ENCODE measurements at places on chromosomes 1 and 21. TPM values are rescaled to one million over a fixed set of nuclear protein-coding genes. Genes with fewer than 3 reads are reported as not detected.

The CADM3 gene
- total RNA-seq: not detected

The VWA1 gene
- 96.3 TPM for total RNA-seq

The LRRC3 gene
- total RNA-seq: 0.60 TPM

The EVI5 gene
- total RNA-seq: 8.2 TPM

The SEC16B gene
- total RNA-seq: 0.42 TPM

The RYR2 gene
- not detected for total RNA-seq

The OLIG2 gene
- total RNA-seq: not detected

The NCF2 gene
- total RNA-seq: 34.7 TPM

The LCE6A gene
- not detected for total RNA-seq

The STRIP1 gene
- 24.3 TPM for total RNA-seq

The AIRE gene
- total RNA-seq: not detected

The PTPN7 gene
- not detected for total RNA-seq

The APCS gene
- total RNA-seq: not detected

The FAAH gene
- total RNA-seq: 20.8 TPM

The NPHS2 gene
- not detected for total RNA-seq

The CFAP74 gene
- total RNA-seq: not detected

The ZNF683 gene
- total RNA-seq: not detected

The IQCC gene
- 3.5 TPM for total RNA-seq

The SLC6A17 gene
- total RNA-seq: 0.21 TPM

The MNDA gene
- not detected for total RNA-seq

The NUAK2 gene
- 18.8 TPM for total RNA-seq

The RNU1-2 gene
- under 0.01 TPM for total RNA-seq

The SLAMF7 gene
- total RNA-seq: 0.14 TPM

The ADORA3 gene
- not detected for total RNA-seq

The KIF2C gene
- 38.5 TPM for total RNA-seq

The CD52 gene
- not detected for total RNA-seq

The GJB5 gene
- total RNA-seq: 109 TPM

The RBM8A gene
- total RNA-seq: 381 TPM

The NTNG1 gene
- total RNA-seq: 1.3 TPM

The FAM167B gene
- not detected for total RNA-seq

The GPR3 gene
- 0.14 TPM for total RNA-seq

The CYYR1 gene
- total RNA-seq: 3.2 TPM

The HSD3B2 gene
- not detected for total RNA-seq

The DYNLT4 gene
- not detected for total RNA-seq

The OTUD3 gene
- total RNA-seq: 2.1 TPM

The GLRX2 gene
- 22.4 TPM for total RNA-seq

The KRTAP20-4 gene
- not detected for total RNA-seq

The TNFRSF25 gene
- 34.3 TPM for total RNA-seq

The LRRC53 gene
- not detected for total RNA-seq

The BARHL2 gene
- total RNA-seq: not detected

The HSD3B1 gene
- total RNA-seq: not detected

The FHAD1 gene
- not detected for total RNA-seq

The CGN gene
- total RNA-seq: 10.7 TPM

The SPTA1 gene
- total RNA-seq: not detected

The CLCNKB gene
- not detected for total RNA-seq

The RASAL2 gene
- total RNA-seq: 19.8 TPM

All from airway epithelial cell (primary cell).